ENCODE measurements at places on chromosomes 13 and 19.

- no peak for DNase-seq
Observed at GRCh38 chr19:1231729-1232637, 5.8 kb downstream of the CBARP start.

GRCh38 chr19:22783651-22784410 lies at the start of gene ZNF99:
TSS of gene ZNF99 (minus strand) at chr19:22784151. CDS start at chr19:22784016, 135 bp downstream.
- DNase-seq: peak; percentile 88

- DNase-seq: no peak
Observed at GRCh38 chr13:107882708-107883560, 332.4 kb downstream of the LIG4 start.

GRCh38 chr13:109868578-109869311 lies 82.4 kb upstream of the IRS2 start:
- no peak for DNase-seq

- no peak for DNase-seq
Observed at GRCh38 chr19:2359992-2360685, at the start of gene TMPRSS9. TSS of gene TMPRSS9 (plus strand) at chr19:2360265. CDS start at chr19:2389786, 29,521 bp downstream.

- no peak for DNase-seq
Observed at GRCh38 chr13:101970341-101970740, 431.5 kb downstream of the FGF14 start.

DNA sequence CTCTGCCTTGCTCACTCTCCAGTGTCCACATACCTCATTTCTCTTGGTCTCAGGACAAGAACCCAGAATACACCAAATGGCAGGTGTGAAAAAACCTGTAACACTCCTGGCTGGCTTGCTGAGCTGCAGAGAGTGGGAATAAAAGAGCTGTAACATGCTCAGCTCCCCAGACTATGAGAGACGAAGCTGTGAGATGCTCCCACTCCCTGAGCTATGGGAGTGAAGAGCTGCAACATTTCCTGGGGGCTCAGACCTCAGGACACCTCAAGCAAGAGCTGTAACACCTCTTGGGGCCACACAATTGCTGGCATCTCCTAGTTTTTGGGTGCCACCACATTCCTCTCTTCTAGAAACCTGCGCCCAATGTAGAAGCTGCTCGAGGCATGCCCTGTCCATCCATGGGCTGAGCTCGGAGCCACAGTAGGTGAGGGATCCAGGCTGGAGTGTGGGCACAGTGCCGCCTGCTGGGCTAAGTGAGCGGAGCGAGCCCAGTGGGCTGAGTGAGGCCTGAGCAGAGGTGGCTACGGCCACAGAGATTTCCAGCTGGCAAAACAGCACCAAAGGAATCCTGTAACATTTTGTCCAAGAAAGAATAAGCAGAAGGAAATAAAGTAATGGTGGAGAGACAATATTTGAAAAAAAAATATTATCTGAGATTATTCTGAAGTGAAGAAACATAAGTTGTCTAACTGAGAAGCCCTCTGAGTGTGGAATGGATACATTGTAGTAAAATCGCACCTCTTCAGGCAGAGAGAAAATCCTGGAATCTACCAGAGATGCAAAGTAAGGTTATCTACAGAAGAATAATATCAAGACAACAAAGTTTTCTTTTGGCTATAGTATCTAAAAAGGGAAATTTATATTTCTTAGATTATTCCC lies 186.2 kb upstream of the PCDH9 start:
- no peak for DNase-seq

DNA sequence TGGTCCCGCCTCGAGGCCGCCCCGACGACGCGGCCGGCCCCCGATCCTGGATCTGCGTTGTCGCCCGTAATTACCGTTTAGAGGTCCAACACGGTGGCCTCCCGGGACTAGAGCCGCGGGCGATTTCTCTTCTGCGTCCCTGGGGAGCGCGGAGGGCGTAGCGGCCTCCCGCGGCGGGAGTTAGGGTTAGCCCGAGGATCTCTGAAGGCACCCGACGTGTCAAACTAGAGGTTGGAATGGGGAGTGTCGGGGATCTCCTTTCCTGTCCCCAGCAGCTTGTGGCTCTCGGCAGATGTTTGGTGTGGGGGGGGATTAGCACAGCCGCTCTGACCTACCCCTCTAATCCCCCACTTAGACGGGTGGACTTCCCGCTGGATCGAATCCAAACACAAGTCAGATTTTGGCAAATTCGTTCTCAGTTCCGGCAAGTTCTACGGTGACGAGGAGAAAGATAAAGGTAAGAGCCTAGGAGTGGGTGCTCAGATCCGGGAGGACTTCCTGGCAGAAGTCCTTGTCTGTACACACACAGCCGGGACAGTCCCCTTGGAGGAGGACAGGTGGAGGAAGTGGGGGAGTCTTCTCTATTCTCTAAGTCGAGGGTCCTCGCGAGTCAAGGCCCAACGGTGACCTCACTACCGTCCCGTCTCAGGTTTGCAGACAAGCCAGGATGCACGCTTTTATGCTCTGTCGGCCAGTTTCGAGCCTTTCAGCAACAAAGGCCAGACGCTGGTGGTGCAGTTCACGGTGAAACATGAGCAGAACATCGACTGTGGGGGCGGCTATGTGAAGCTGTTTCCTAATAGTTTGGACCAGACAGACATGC lies 581 bp downstream of the CALR start:
- DNase-seq: no peak

GRCh38 chr13:74625541-74625940 lies 491.3 kb upstream of the KLF12 start:
- no peak for DNase-seq

DNA sequence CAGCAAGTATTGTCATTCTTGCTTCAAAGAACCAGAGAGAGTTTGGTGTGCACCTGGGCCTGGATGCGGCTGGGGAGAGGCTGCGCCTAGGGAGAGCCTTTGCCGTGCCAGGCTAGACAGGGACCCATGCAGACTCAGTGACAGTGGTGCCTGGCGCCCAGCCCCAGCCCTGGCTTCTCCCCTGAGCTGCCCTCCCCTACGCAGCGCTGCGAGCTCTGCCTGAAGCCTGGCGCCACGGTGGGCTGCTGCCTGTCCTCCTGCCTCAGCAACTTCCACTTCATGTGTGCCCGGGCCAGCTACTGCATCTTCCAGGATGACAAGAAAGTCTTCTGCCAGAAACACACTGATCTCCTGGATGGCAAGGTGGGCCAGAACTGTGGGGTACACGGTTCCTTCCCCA lies 12.0 kb downstream of the KMT2B start:
- DNase-seq: no peak

DNA sequence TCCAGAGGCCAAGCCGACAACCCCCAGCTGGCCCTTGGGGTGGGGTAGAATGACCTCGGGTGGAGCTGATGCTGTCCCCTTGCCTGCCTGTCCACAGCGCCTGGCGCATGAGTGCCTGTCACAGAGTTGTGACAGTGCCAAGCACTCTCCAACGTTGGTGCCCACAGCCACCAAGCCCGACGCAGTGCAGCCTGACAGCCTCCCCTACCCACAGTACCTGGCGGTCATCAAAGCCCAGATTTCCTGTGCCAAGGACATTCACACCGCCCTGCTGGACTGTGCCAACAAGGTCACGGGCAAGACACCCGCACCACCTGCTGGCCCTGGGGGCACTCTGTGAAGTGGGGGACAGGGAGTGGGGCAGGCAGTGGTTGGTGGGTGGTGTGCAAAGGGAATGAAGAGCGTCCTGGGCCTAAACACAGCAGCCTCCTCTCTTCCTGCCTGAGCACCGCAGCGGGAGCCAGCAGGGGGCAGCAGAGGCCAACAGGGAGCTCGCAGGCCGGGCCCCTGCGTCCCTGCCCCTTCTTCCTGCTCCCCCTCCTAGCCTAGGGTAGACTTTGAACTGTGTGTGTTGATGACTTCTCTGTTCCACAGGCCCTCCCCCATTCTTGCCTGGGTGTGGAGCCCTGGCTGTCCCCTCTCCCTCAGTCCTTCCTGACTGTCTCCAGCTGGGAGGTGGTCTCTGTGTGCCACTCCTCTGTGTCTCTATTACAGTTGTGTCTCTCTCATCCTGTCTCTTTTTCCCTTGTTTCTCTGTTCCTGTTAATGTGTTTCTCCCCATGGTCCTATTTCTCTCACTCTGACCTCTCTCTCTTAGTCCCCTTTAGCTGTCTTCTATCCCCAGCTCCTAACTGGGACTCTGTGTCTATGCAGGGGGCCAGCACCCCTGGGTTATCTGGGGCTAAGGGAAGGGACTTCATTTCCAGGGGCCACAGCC lies 6.5 kb downstream of the MED29 start:
- peak; percentile 92 for DNase-seq

DNA sequence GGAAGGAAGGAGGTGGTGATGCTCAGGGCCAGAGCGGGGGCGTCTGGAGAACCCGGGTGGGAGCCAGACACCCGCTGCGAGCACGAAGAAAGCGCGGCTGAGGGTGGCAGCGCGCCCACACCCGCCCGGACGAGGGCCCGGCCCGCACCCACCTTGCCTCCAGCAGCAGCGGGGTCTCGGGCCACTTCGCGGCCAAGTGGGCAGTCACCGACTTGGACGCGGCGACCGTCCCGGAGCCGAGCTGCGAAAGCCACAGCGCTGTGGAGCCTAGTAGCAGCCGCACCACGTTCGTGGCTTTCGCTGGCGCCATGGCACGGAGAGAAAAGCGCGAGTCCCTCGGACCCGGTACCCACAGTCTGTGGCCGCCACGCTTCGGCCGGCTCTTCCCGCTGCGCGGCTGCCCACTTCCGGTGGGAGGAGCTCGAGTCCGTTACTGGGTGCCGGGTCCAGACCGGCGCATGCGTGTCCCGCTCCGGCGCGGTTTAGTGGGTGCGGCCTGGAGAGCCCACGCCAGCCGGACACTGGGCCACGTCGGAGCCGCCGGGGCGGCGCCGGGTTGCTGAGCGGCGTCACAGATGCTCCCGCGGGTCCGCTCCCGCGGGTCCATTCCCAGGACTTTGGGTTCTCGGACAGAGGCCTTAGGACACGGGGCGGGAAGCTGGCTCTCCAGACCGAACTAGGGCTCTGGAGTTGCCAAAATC lies at the start of gene UGGT2:
Gene UGGT2 (minus strand): TSS at position 399 of the 701 bp plus-strand sequence. CDS start 89 bp downstream, at position 310.
- DNase-seq: peak; percentile 97

DNA sequence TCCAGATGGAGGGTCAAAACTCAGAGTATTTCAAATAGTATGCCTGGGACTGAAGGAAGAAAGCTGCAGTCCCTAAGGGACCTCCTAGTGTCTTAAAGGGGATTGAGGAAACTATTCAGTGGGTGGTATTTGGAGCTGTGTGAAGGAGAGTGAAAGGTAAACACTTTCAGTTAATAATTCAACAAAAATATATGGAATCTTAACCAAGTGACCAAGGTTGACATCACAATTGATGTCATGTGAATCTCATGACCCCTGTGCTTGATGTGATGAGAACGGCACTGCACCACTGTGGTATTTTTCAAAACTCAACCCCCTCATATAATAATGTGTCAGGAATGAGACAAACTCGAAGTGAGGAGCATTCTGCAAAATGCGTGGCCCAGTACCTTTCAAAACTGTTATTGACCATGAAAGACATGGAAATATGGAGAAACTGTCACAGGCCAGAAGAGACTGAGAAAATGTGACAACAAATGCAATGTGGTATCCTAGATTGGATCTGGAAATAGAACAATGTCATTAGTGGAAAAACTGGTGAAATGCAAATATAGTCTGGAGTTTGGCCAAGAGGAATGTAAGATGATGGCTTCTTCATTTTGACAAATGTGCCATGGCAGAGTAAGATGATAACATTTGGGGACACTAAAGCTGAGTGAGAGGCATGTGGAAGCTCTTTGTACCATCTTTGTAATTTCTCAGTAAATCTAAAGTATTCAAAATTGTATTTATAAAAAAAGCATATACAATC lies 553.9 kb downstream of the RFC3 start:
- no peak for DNase-seq

- DNase-seq: no peak
Observed at GRCh38 chr13:45238945-45239795, 38.3 kb upstream of the KCTD4 start.

DNA sequence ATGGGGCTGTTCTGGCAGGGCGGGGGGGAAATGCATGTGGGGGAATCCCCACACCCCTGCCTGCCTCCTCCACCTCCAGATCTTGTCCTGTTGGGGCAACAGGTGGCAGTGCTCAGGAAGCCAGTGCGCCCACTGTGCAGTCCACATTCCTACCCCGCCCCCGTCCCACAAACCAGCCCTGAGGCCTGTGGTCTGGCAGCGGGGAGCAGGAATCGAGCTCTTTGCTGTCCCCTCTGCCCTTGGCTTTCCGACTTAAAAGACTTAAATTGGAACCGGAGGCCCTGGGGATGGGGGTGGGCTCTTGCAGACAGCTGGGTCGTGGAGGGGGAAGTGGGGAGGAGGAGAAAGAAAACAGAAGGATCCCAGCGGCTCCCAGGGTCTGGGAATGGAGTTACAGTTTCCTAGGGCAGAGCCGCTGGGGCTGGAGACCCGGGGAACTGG lies 4.3 kb downstream of the NANOS3 start:
- DNase-seq: peak; percentile 73

DNA sequence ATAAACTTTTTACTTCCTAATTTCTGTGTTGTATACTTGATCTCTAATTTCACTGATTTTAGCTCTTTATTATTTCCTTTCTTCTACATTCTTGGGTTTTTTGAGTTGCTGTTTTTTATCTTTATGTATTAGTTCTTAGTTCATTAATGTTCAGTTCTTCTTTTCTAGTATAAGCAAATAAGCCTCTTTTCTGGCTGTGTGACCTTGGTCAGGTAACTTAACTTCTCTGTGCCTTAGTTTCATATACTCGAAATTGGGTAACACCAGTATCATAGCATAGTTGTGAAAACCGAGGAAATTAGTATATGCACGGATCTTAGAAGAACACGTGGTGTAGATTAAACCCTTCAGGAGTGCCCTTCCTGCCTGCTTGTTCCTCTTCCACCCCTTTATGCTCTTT lies 130.2 kb upstream of the C1QTNF9B start:
- DNase-seq: no peak

DNA sequence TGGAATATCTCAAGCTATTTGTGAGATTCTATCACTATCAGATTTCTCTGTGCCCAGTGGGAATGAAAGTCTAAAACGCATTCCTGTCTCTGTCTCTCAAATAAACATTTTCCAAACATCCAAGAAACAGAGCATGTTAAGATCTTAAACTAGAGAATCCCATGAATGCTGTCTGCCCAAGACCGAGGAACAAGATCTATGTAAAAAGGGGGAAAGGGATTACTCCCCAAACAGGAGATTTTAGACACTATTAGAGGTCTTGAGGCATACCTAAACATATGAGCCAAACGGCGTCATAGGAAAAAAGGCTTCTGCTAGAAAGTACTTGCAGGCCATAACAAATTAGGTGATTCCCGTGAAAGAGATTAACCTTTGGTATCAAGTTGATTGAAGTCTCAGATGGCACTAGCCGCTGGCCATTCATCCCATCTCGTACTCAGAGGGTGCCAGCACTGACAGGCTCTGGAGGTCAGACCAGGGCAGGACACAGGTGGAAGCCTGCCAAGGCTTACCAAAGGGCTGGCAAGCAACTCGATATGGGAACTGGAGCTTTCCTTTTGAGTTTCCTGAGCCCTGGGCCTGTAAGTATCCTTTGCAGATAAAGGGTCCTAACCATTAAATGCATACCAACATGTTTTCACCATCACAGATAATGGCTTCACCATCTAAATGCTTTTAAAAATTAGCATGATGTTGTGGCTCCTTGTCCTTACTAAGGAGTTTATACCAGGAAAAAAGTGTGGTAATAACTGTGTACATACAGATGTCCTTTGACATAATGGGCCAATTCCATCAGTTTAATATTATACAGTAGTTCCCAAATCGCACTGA lies 225.2 kb downstream of the FOXO1 start:
- DNase-seq: peak; percentile 73

- DNase-seq: no peak
Observed at GRCh38 chr13:52345048-52345447, 60.9 kb downstream of the THSD1 start.

Data from femur (tissue), 1 donor.